ENCODE measurements at places on chromosomes 6 and 20.

DNA sequence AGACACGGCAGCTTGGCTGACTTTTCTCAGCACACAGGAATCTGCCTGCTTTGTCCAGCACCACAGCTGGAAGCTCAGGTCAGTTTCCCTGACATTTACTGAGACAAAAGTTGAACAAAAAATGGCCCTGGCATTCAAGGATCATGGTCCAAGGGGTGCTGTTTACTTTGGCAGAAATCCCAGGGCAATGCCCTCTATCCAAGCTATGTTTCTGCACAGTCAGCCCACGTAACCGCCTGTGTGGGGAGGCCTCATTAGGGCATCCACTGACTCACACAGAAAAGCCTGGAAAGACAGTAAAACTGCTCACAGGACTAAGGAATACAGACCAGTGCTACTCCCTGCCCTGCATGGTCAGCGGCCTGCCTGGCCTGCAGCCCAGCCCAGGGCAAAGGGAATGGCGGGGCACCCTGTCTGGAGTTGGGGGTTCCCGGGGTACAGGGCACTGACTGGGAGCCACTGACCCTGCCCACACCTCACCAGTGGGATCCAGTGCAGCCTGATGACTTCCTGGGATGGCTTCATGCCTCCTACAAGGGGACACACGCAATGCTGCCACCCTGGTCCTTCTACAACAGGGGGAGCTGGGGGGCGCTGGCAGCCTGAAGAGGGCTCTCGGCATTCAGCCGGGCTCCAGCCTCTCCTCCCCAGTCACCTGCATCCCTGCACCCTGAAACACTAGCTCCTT, 77.1 kb downstream of the NINL start:
- no peak for DNase-seq

- no peak for DNase-seq
Observed at GRCh38 chr6:56399250-56399671, 151.9 kb upstream of the COL21A1 start.

- no peak for DNase-seq
Observed at GRCh38 chr20:32512047-32512385, 73.1 kb downstream of the NOL4L start.

DNA sequence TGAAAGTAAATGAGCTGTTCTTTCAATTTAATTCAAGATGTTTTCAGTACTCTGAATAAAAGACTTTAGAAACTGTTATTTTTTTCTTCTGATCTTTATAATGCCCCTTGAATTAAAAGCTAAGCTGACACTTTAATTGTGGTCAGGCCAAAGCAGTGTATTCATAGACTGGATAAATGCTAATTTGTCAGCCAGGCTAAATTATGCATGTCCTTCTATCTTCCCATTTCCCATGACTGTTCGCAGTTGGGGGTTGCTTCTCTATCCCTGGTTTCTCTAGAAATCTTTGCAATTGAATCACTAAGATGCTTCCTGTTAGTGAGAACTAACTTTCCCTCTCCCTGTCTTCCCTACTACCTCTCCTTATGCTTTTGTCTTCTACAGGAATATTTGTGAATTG, 396.2 kb downstream of the RFPL4B start:
- DNase-seq = no peak

- DNase-seq = no peak
Observed at GRCh38 chr20:59718071-59718470, 113.7 kb downstream of the PHACTR3 start.

DNA sequence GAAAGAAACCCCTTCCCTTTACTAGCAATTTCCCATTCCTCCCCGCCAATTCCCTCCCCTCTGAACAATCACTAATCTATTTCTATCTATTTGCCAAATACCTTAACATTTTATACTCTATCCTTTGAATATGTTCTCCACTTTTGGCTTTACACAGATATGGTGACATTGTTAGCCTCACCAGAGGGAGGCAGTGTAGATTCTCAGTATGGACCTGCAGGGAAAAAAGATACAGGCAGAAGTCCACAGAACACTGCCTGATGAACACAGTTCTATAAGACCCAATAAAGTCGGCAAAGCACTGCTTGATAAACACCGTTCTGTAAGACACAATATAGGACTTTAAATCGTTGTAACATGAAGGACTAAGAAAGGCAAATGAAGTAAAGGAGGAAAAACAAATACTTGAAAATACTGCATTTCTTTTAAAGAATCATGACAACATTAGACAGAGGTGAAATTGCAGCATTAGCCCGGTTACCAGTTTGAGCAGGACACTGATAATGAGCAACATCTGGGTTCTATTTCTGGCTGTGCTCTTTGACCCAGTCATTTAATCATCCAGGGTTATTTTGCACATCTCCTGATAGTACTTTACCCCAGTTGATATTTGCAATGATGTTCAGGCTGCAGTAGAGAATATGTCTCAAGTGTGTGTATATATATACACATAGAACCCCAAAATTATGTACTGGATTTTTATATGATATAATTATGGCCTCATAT, 296.8 kb downstream of the UTRN start:
- no peak for DNase-seq

- DNase-seq = no peak
Observed at GRCh38 chr20:14821251-14821650, 483.8 kb upstream of the FLRT3 start.

DNA sequence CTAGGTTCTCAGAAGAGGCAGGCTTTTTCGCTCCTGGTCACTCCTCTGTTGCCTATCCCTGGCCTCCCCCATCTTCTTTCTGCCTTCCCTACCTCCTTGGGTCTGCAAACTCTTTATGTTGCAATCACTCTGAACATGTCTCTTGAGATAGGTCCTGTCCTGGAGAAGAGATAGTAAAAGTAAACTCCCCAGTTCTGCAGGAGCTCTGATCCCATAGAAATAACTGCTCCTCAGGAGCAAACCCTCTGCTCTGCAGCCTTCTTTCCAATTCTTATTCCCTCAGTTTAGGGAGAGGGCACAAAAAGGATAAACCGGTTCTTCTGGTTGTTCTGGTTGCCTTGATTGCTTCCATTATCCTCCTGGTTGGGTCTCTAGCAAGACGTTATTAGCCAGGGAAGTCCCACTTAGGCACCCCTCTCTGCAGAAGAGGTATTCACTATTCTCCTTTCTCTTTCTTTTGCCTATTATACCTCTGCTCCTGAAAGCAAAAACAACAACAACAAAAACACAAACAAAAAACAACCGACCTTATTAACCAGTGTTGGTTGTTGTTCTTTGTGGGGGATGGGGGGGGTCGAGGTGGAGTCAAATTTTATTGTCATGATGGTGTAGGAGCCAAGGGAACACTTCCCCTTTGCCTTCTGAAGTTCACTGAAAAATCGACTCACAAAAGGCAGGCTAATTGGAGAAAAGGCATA, 973 bp downstream of the TRIM38 start:
- no peak for DNase-seq

Measured in fibroblast of skin of left quadriceps (primary cell).